HT-29 (cell line): ENCODE measurements at places on chromosomes 3 and 15. TPM values are rescaled to one million over a fixed set of nuclear protein-coding genes. Genes with fewer than 3 reads are reported as not detected.

CEMIP gene
- 7.3 and 9.4 TPM in 2 replicates for total RNA-seq

ITIH1 gene
- total RNA-seq = 0.08 TPM in 1 of 2 replicates, not detected in the other

GNAI2 gene
- 167 and 168 TPM in 2 replicates for total RNA-seq

HRG gene
- not detected in 2 replicates for total RNA-seq

ZBED2 gene
- total RNA-seq = 0.05 TPM in 1 of 2 replicates, not detected in the other

SPTBN5 gene
- 1.6 and 2.0 TPM in 2 replicates for total RNA-seq

KY gene
- not detected in 2 replicates for total RNA-seq

FMN1 gene
- 9.4 and 11.5 TPM in 2 replicates for total RNA-seq

ADCY5 gene
- 1.2 and 1.6 TPM in 2 replicates for total RNA-seq

SEMA3F gene
- 14.6 and 16.5 TPM in 2 replicates for total RNA-seq

SNURF gene
- not detected in 2 replicates for total RNA-seq

IMPG2 gene
- total RNA-seq = not detected in 2 replicates

ANKRD34C gene
- total RNA-seq = not detected in 2 replicates

SOX14 gene
- total RNA-seq = not detected in 2 replicates

KBTBD8 gene
- 0.33 and 0.89 TPM in 2 replicates for total RNA-seq

ISG20 gene
- 59.0 and 60.2 TPM in 2 replicates for total RNA-seq

FOXL2 gene
- not detected in 2 replicates for total RNA-seq

GANC gene
- 3.3 and 5.8 TPM in 2 replicates for total RNA-seq

SAMD7 gene
- total RNA-seq = not detected in 2 replicates

HYAL2 gene
- 81.4 and 82.6 TPM in 2 replicates for total RNA-seq

SEMA5B gene
- not detected in 2 replicates for total RNA-seq

CALML4 gene
- total RNA-seq = 118 and 129 TPM in 2 replicates

TGM4 gene
- total RNA-seq = not detected in 2 replicates

FEZF2 gene
- not detected in 2 replicates for total RNA-seq

IGF2BP2 gene
- total RNA-seq = 28.7 and 29.8 TPM in 2 replicates

GABPB1 gene
- 35.3 and 38.3 TPM in 2 replicates for total RNA-seq

NR2F2 gene
- 12.6 and 14.0 TPM in 2 replicates for total RNA-seq

GABRR3 gene
- total RNA-seq = not detected in 2 replicates

TLR9 gene
- not detected in 2 replicates for total RNA-seq

PLSCR5 gene
- not detected in 2 replicates for total RNA-seq

CNOT10 gene
- 13.0 and 17.1 TPM in 2 replicates for total RNA-seq

FETUB gene
- total RNA-seq = not detected in 2 replicates

CSPG5 gene
- total RNA-seq = 1.2 and 2.1 TPM in 2 replicates

TRAT1 gene
- not detected in 2 replicates for total RNA-seq

THRB gene
- 0.81 and 0.94 TPM in 2 replicates for total RNA-seq

TGM5 gene
- not detected in 2 replicates for total RNA-seq

CFAP100 gene
- total RNA-seq = 0.64 and 2.3 TPM in 2 replicates

ESYT3 gene
- total RNA-seq = not detected in 2 replicates

PRSS50 gene
- not detected in 2 replicates for total RNA-seq

PODXL2 gene
- 41.7 and 42.0 TPM in 2 replicates for total RNA-seq

IGF1R gene
- total RNA-seq = 31.6 and 33.2 TPM in 2 replicates

RASA2 gene
- 2.7 and 3.0 TPM in 2 replicates for total RNA-seq

RHOV gene
- total RNA-seq = 30.4 and 33.5 TPM in 2 replicates

NR2E3 gene
- total RNA-seq = 0.13 and 0.46 TPM in 2 replicates
